ENCODE measurements at places on chromosomes 11 and 22.

DNA sequence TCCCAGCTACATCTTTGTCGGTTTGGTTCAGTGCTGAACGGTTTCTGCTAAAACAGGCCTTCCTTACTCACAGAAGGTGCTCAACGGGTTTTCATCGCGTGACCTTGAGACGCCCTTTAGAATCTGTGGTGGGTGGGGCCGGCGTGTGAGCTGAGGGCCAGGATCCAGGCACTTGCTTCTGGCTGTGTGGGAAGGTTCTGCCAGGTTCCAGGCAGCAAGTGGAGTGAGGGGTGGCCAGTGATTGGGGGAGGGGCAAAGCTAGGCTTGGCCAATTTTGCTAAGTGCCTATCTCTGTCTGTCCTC is 35.2 kb downstream of the KCNJ4 start:
- DNase-seq = no peak

DNA sequence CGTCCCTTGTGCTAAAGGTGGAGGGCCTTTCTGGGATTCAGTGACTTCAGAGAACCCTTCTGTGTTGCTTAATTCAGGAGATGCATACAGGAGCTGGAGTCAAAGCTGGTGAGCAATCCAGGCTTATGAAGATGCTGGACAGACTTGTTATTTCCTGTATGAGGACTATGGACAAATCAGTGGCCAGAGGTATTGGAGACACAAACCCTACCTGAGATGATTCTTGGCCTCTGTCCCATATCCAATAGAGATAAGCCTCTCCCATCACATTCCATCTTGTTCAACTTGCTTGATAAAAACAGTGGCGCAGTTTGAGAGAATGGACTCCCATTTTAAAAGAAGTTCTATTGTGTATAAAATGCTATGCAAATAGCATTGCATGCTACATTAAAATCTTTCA is at the start of gene MRGPRX1:
TSS of gene MRGPRX1 (minus strand) at position 101 of the 400 bp plus-strand sequence. CDS start 4,630 bp downstream, outside the sequence.
- no peak for DNase-seq

- no peak for DNase-seq
These were observed 29.3 kb upstream of the MMP7 start for GRCh38 chr11:102559839-102560238.

GRCh38 chr22:49411236-49411635 is 416.4 kb downstream of the BRD1 start:
- no peak for DNase-seq

DNA sequence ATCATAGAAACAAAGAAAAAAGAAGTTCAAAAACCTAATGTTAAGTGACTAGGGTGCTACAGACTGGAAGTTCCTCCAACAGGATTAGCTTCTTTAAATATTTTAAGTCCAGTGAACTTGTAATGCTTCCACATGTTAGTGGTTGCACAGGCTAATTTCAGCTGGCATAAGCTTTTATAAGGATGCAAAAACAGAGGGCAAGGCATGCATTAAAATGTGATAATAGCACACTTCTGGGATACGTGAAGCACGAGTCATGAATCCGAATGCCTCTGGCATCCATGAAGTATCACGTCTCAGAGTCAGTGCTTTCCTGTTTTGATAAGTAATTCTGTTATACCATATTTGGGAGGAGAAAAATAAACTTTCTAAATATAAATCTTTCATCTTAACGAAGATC is 106.8 kb downstream of the DCDC1 start:
- DNase-seq = no peak

DNA sequence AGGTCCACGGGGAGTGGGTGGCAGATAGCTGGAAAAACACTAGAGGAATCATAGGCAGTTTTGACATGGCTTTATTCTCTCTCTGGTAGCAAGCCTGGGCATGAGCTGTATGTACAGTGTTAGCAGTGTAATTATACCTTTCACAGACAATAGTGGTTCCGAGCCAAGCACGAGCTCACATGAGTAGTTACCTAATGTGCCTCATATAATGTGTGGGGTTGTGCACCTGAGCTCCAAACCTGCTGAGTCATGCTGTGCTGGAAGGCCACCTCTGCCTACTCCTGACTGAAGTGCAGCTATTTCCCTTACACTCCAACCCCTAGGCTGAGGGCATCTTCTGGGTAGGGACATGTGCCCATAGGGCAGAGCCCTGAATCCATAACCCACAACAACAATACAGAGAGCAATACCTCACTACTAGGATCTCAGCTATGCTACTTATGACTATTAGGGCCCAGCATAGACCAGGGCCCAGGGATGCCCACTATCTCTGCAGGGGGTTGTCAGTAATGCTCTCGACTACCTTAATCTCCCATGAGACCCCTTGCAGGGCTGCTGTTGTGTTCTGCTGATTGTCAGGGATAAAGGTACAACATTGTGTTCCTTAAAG is 432.1 kb downstream of the DYNC2H1 start:
- peak; percentile 20 for DNase-seq

GRCh38 chr11:2982214-2982613 is 9.9 kb downstream of the NAP1L4 start:
- DNase-seq = no peak

- DNase-seq = no peak
These were observed 10.1 kb upstream of the SCN2B start for GRCh38 chr11:118186346-118187107.

GRCh38 chr11:95082576-95083001 is 7.1 kb upstream of the ENDOD1 start:
- DNase-seq = no peak

- no peak for DNase-seq
These were observed 58.4 kb downstream of the GALNT18 start for GRCh38 chr11:11563200-11563975.

- no peak for DNase-seq
These were observed 1.1 kb downstream of the GLYAT start for GRCh38 chr11:58730507-58731089.

DNA sequence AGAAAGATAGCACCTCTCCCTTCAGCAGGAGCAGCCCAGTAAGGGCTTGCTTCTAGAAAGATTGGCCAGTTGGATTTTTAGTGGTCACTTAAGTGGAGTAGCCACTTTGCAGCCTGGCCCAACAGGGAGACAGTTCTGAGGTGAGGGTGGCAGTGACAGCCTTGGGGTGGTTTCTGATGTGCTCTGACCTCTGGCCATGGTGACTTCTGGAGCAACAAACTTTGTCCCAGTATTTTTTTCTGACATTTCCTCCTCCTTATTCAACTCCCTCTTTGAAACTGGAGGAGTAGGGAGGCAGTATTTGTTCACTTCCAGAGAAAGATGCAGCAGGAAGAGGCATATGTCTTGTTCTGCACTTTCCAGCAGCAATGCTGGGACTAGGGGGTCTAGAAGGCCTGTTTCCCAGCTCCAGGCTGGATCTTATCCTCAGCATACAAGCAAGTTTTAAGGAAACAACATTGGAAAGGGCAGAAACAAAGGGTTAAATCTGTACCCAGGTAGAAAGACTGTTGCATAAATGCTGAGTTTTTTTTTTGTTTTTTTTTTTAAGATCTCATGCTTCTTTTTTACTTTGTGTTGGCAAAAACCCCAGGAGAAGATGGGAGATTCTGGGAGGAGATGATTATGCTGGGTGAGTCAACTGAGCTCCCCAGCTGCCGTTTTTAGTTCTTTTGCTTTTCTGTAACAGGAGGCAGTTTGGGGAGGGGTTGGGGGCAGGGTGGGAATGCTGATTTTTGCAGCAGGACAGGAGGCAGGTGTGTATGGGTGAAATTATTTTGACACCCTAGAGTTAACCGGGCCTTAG is 37.2 kb downstream of the RCOR2 start:
- DNase-seq = no peak

DNA sequence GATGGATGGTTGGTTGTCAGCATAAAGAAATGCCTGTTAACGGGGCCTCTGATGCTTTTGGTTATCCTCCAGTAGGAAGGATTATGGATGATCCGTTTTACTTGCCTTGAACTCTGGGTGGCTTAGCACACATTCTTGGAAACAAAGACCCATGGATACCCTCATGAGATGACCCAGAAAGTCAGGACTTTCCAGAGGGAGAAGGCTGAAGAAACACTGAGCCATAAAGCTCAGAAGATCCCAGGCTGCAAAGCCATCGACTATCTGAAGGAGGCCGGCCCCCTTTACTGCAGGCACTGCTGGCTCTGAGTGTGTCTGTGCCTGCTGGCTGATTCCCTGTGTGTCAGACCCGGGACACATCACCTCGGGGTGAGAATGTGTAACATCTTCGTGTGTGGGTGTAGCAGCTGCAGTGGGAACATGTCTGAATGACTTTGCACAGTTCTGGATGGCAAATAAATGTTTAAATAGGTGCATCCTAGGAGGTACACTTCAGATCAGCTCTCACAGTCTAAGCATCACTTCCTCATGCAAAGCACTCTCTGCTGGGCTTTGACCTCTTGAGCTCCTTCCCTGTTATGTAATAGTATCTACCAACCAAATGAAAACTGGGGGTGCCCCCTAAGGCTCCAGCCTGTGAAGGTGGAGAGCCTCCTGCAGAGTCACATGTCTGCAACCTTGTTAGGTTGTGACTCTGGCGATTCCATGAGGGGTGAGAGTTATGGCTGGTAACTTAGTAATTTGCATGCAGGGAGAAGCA is 1084.9 kb downstream of the TBC1D22A start:
- DNase-seq = no peak

All from activated CD8-positive, alpha-beta T cell treated with anti-CD3 and anti-CD28 coated beads for 36 hours (primary cell).